ENCODE measurements at places on chromosomes 6 and 20.

- no peak for DNase-seq
Observed at GRCh38 chr6:12442455-12442854, 152.3 kb downstream of the EDN1 start.

GRCh38 chr6:90000864-90001731 lies 106.8 kb downstream of the GJA10 start:
- DNase-seq = no peak

DNA sequence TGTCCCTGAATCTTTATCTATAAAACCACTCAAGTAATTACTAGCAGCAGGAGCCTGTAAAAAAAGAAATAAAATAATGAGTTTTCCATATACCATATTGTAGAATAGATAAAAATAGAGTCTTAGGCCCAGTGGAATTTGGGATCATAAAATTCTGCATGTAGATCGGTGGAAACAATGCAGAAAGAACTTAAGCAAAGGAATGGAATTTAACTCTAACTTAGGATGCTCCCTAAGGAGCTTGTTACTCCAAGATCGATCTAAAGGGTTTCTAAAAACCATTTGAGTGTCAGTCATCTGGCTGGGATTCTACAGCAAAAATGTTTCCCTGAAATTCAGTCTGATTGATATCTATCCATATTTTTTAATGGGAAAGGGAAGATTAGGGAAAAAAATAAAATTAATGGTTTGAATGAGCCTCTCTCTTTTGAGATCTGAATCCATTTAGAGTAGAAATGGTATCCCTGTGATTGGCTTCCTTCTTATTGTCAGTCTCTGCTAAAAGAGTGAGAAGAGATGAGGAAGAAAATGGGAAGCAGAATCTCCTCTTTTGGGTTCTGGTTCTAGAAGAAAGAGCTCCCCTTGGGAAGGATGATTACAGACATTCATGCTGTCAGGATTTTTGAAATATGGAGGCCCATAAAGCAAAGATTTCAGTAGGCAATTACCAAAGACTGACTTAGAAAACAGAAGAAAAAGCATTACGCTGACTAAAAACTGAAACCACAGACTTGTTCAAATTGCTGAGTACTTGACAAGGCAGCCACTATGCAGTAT lies 564.3 kb upstream of the MARCKS start:
- no peak for DNase-seq

DNA sequence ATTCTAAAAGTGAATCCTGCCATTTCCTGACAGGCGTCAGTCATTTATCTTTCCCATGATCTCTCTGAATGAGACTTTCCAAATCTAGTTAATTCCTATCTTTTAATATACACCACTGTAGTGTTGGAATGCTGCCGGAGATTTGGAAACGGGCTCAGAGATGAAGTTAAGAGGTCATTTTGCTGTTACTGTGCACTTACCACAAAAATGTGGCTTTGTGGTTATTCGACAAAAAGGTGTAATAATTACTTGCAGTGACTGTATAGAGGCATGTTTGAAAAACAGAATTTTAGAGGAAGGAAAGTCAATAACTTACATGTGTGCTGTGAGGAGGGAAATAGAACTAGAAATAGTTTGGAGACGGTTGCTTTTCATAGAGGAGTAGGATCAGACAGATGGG lies 460.2 kb upstream of the BTBD3 start:
- no peak for DNase-seq

- DNase-seq = no peak
Observed at GRCh38 chr6:159620947-159621346, 72.1 kb downstream of the SOD2 start.

DNA sequence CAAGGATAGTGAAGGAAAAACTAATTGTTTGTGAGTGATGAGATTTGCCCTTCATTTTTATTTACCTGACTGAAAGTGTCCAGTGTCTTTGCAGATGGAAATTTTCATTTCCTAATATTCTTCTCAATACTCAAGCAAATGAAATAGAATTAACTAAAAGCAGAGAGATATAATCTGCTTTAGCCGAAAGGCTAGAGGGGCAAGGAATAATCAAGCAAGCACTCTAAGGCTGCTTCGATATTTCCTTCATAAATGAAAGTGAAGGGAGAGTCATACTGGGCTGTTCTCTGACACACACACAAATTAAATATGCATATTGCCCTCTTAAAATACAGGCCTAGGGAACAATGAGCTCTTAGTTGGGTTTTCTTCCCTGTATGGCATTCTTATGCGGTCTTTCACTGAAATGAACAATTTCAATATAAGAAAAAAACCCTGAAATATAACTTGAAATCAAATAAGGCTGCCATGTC lies 47.5 kb upstream of the POPDC3 start:
- DNase-seq = no peak

DNA sequence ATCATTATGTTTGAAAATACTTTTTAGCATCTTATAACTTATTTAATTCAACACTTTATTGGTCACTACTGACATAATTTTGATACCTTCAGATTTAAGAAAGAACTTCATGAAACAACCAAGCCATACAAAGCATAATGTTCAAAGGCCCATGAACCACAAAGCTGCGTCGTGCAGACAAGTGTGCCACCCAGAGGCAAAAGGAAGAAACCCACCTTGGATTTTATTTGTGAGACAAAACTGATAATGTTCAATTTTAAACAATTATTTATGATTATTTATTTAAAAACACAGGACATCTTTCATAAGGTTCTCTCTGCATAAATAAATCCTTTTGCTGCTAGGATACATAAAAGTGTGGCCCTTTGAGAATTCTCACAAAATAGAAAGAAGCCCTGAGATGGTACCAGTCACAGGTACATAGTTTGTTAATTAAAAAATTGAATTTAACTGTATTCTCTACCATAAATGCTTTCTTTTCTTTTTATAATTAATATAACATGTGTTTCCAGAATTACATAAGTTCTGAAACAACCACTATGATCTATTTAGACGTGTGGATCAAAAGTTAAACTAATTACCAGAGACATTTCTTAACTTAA lies 143.7 kb downstream of the RALGAPA2 start:
- DNase-seq = peak; percentile 35

DNA sequence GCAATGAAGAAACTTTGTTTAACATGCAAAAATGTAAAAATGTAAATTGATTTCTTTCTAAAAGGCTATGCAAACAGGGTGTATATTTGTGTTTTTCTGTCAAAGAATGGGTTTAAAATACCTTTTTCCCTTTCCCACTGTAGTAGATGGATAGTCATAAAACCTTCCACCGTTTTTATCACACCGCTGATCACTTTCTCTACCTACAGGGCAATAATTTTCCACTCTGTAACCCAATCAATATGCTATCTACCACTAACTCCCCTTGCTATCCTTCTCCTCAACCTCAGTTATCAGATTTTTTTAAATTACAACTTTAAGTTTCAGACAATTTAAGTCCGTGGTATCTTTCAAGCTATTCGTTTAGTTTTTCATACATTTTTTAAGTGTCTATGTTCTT lies 91.4 kb upstream of the ARID1B start:
- DNase-seq = no peak

DNA sequence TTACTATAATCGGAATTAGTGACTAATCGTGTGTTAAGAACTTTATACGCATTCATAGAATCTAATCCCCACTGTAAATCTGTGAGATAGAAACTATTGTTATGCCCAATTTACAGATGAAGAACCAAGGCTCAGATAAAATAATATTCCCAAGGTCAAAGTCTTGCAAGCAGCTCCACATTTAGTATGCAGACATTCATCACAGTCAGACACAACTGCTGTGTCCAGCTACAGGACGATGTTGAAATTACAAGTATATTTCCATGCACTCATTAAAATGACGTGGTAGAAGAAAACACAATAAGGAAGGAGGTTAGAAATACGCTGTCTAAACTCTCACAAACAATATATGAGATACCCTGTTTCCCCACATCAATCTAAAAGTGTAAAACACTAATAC lies 82.5 kb downstream of the PREX1 start:
- no peak for DNase-seq
